ENCODE measurements at places on chromosomes 1 and 21.

DNA sequence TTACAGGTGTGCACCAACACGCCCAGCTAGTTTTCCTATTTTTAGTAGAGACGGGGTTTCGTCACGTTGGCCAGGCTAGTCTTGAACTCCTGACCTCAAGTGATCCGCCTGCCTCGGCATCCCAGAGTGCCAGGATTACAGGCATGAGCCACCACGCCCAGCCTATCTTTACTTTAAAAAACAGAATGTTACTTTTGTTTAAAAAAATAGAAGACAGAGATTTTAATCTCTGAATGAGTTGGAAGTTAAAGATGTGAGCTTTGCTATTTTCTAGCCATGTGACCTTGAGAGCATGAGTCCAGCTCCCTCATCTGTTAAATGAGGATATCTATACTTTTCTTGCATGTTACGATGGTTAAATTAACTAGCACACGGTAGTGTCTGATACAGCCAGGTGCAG lies 3.9 kb upstream of the PUM1 start:
- no peak for DNase-seq

DNA sequence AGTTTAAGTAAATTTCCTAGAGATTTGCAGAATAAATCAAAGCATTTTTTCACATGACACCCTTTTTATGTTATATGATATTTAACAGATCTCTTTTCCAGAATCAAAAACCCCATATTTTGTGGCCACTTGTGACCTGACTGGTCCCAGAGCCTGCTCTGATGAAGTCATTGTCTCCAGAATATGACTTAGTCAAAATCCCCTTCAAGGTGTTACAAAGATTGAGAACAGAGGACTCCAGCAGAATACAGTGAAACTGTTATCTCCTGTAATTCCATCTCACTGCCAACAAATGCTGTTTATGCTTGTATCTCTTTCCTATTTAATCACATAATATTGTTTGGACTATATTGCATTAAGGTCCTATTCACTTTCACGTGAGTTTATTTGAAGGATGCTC lies 25.6 kb downstream of the RGS1 start:
- no peak for DNase-seq

GRCh38 chr1:116954440-116954839 lies 44.7 kb downstream of the PTGFRN start:
- DNase-seq = no peak

DNA sequence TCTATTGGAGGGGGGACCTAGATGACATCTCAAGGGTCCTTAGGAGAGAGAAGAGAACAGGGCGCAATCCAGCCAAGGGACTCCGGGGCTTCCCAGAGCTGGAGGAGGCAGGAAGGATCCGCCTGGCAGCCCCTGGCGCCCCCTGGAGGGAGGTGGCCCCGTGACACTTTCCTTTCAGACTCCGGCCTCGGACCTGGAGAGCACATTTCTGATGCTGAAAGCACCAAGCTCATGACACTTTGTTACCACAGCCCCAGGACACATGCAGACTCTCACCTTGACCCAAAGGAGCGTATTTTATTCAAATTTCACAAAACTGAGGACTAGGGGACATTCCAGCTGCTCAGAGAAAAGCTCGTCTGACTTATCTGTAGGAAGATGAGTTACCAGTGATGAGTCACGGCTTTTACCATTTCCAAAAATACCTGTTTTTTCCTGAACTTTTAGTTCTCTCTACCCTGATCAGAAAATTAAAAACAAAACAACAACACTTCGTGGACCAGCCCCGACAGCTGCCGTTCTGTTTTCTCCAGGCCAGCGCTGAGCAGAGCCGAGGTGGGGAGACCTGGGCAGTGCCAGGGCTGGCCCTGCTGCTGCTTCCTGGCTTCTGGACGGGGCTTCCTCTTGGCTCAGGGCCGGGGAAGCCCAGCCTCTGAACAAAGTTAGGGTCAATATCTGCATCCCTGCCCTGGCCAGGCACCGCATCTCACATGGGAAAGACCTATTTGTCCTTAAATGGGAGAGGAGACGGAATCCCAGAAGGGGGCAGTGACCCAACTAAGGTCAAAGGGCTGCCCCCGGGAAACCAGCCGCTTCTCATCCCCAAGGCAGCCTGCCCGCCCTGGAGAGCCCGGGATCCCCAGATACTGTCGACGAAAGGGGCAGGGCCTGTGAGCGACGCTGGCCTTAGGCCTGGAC lies 21.6 kb upstream of the POFUT2 start:
- no peak for DNase-seq

DNA sequence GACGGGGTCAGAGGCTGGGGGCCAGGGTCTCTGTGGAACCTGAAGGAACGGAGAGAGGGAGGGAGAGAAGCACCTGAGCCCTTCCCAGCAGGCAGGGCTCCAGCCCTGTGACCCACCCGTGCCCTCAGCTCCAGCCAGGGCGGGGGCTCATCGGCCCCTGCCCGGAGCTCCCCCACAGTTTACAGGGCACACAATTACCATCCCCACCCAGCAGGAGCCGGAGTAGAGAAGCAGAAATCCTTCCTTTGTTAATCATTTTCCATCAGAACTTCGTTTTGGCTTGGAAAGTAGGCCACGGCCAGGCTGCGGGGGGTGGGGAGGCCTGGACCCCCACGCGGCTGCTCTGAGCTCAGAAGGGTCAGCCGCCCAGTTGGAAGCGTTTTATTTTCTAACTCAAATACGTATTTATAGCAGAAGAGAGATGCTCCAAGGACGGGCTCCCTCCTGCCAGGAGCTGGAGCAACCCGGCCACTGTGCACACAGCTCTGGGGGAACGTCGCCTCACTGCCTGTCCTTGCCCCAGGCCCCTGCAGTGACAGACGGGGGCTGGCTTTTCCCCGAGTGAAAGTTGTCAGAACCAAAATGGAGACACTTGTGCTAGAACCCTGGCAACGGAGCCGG lies 42.7 kb upstream of the ADARB1 start:
- no peak for DNase-seq

- DNase-seq = peak; percentile 74
Measured at GRCh38 chr21:23026878-23027277, 2028.7 kb downstream of the NCAM2 start.

GRCh38 chr1:99532276-99532580 lies 113.7 kb upstream of the PALMD start:
- DNase-seq = no peak

GRCh38 chr1:82388679-82389078 lies 587.9 kb downstream of the ADGRL2 start:
- no peak for DNase-seq

GRCh38 chr1:18951818-18952391 lies 4.6 kb downstream of the IFFO2 start:
- DNase-seq = no peak

GRCh38 chr1:5579966-5580365 lies 412.3 kb downstream of the NPHP4 start:
- no peak for DNase-seq

GRCh38 chr1:35447278-35447677 lies 109.9 kb downstream of the KIAA0319L start:
- no peak for DNase-seq

DNA sequence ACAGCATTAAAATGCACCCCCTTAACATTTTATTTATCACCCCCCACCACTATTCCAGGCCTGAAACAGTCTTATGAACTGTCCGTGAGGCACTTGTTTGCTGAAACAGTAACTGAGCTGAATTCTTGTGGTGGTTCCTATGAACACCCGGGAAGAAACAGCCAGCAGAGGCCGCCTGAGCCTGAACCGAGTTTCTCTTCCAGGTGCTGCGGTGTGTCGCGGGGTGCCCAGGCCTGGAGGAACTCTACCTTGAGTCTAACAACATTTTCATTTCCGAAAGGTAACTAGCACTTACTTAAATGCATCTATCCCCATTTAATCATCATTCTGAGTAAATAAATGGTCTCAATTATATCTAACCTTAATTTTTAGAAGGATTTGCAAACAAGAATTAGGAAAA lies 66.8 kb downstream of the TBCE start:
- DNase-seq = no peak

GRCh38 chr1:55378582-55378981 lies 163.4 kb upstream of the USP24 start:
- DNase-seq = no peak

DNA sequence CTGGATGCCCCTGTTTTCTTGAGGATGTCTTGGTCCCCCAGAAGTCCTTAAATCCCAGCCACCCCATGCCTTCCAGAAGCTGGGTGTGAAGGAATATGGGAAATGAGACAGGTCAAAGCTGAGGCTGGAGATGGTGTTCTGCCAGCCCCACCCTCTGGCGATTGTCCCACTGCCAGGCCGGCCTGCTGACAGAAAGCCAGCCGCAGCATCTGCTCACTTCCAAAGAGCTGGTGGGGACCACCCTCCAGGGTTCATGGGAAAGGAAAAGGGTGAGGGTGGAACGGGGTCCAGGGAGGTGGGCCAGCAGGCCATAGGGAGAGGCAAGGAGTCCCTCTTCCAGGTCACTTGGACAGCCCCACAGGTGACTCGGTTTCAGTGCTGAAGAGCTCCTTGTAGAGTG lies 1.9 kb upstream of the LINGO4 start:
- DNase-seq = no peak

GRCh38 chr1:225748529-225748928 lies 29.1 kb upstream of the SRP9 start:
- DNase-seq = no peak

DNA sequence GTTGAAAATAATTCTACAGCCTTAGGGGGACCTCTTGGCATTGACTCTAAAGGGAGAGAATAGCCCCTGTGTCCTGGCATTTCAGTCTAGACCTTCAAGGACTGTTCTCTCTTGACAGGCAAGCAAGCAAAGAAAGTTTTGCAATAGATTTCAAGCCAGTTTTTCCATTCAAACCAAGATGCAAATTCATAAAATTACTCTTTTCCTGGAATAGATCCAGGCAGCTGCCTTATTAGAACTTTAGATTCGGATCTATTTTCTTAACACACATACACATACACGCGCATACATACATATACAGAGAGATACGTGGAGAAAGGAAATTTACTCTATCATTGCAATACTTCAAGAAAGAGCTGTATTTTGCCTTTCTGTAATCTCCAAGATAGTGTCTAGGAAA lies 129.4 kb downstream of the EDEM3 start:
- no peak for DNase-seq

- no peak for DNase-seq
Measured at GRCh38 chr1:185441605-185442004, 124.6 kb upstream of the IVNS1ABP start.

- DNase-seq = no peak
Measured at GRCh38 chr21:44734841-44735240, 23.5 kb upstream of the TSPEAR start.

DNA sequence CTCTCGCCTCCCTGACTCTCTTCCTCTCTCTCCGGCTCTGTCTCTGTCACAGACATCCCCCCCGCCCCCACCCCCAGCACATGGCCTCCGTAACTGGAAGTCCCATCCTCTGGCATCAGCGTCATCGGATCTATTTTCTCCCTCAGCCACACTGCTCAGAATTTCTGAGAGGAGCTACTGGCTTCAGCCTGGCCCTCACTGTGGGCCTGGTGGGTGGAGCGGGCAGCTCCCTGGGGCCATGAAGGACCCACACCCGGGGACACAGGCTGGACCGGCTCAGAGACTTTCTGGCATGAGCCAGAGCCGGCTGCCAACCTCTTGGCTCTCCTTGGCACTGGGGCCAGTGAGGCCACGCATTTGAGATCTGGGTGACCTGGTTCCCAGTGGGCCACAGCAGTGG lies 61.2 kb upstream of the CASZ1 start:
- no peak for DNase-seq

- DNase-seq = no peak
Measured at GRCh38 chr1:40986328-40986783, 6.9 kb downstream of the CTPS1 start.

DNA sequence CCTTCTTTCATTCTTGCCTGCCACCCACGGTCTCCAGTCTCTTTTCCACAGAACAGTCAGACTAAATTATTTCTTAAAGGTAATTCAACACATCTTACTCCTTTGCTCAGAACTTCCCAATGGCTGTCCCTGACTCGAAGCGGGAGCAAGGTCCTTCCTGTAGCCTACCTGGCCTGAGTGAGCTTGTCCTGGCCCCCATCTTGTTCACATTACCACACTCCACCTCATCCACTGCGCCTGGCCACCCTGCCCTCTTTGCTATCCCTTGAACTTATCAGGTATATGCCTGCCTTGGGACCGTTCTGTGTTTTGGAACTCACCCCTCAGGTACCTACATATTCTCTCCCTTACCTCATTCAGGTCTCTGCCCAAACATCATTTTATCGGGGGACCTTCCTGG lies 13.3 kb upstream of the GLIS1 start:
- DNase-seq = no peak

GRCh38 chr1:48644190-48644900 lies 132.3 kb downstream of the BEND5 start:
- no peak for DNase-seq

GRCh38 chr1:7209336-7209735 lies 424.1 kb downstream of the CAMTA1 start:
- no peak for DNase-seq

DNA sequence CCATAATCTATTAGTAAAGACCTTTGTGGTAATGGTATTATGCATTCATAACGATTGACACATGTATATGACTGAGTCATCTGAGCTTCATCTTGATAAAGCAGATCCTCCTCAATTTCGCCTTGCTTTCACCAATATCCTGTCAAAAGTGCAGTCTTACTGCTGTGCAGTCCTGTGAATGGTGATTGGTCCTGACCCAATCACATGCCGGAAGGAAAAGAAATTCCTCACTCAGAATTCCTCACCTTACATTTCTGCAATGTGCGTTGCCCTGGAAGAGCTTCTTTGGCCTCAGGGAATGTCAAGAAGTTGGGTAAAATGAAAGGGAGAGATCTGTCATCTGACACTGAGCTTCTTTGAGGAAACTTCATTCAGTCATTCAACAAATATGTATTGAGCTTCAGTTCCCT lies 121.0 kb upstream of the TSPAN2 start:
- no peak for DNase-seq

GRCh38 chr1:205998457-205999241 lies 4.5 kb downstream of the RAB7B start:
- no peak for DNase-seq

GRCh38 chr1:43539726-43540434 lies 9.2 kb downstream of the PTPRF start:
- no peak for DNase-seq

- no peak for DNase-seq
Measured at GRCh38 chr1:114021665-114022099, 42.4 kb downstream of the OLFML3 start.

GRCh38 chr1:234500269-234500668 lies 21.3 kb upstream of the TARBP1 start:
- no peak for DNase-seq

DNA sequence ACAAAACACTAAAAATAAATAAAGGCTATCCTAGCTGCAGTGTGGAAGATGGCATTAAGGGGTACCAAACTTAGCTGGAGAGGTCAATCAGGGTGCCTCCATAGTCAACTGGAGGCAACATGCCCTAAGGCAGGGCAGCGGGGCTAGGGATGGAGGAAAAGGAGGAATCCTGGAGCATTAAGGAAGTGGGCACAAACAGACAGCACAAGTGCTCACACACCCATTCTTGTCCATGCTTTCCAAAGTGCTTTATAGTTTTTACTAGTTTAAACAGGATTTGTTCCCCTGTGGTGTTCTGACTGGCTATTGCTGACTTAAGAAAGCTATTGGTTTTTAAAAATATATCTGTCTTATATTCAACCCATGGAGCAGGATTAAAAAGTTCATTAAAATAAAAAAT lies 33.3 kb downstream of the TCEANC2 start:
- no peak for DNase-seq

- no peak for DNase-seq
Measured at GRCh38 chr1:11790880-11791715, 14.7 kb downstream of the MTHFR start.

- no peak for DNase-seq
Measured at GRCh38 chr1:119318466-119319309, 49.9 kb upstream of the HAO2 start.

GRCh38 chr1:4674676-4675075 lies 20.3 kb downstream of the AJAP1 start:
- no peak for DNase-seq
